ENCODE measurements at places on chromosomes 1 and 21.

GRCh38 chr1:181817091-181817490 lies 244.4 kb downstream of the ZNF648 start:
- DNase-seq = no peak

GRCh38 chr1:2044510-2045319 lies 5.5 kb upstream of the PRKCZ start:
- DNase-seq = peak; percentile 60

DNA sequence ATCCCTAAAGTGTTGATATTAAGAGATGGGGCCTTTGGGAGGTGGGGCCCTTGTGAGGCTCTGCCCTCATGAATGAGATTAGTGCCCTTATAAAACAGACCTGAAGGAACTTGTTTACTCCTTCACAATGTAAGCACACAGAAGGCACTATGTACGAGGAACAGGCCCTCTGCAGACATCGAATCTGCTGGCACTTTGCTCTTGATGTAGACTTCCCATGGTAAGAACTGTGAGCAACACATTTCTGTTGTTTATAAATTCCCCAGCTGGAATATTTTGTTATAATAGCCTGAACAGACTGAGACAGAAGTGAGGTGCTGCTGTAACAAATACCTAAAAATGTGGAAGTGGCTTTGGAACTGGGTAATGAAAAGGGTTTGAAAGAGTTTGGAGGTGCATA lies 193.2 kb downstream of the TGFB2 start:
- no peak for DNase-seq

DNA sequence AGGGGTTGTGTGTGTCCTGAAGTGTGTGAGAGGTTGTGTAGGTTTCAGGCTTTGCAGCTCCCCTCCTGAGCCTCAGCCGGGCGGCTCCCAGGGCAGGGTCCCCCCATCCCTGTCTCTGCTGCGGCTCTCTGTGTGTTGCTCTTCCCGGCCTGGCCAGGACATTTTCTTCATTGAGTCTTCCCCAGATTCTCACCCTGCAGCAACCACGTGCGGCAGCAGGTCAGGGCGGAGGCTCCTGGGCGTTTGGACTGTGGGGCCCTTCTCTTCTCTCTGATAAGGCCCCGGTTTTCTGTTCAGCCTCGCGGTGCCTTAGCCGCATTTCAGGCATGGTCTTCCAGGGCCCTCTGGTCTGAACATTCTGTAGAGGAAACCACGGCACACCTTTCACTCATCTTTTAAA lies 1.8 kb upstream of the TCP10L start:
- DNase-seq = no peak

- DNase-seq = no peak
Observed at GRCh38 chr1:36408479-36408878, 10.8 kb upstream of the LSM10 start.

DNA sequence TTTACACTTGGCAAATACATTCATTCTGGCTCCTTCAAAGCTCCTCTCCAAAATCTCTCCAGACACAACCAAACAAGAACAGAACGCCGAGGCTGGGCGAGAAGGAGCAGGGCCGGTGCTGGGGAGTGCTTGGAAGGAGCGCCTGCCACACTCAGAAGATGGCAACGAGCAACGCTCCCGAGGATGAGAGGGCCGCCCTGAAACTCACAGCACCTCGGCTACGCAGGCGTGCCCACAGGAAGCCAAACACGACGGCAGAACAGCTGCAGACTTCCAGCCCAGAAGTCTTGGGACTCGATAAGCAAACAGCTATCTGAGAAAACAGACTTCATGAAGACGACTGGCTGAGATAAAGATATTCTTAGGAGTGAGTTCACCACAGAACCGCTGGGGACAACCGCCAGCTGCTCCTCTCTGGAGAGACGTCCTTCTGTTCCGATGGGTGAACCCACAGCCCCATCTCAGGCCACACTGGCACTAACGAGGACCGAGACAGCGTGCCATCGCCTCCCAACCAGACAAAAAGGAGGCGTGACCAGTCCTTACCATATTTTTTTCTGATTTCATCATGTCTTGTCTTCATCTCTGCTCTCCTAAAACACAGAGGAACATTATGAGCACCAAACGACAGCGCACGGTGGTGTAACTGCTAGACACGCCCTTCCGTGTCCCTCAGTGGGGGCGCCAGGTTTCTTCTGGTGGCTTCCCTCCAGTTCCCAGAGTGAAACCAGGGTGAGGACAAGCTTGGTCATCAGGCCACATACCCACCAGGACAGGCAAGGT lies 18.6 kb downstream of the PTTG1IP start:
- DNase-seq = peak; percentile 95

- no peak for DNase-seq
Observed at GRCh38 chr1:3417934-3418333, 36.5 kb upstream of the ARHGEF16 start.

DNA sequence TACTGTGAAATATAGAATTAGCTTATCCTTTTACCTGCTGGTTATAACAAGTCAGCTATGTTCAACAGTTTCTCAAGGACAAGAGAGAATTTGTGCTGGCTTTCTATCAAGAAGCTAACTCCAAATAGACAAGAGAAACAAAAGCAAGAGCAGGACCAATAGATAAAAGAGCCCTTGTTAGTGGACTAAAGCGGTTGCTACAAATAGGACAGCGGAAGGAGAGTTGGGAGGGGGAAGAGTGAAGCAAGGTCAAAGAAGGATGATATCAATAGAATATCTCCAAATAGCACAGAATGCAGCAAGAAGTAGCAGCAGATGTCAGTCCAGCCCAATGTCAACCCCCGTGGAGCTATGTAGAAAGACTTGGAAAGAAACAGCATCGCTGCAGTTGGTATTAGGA lies 53.0 kb upstream of the AKT3 start:
- no peak for DNase-seq

GRCh38 chr1:89629146-89629545 lies 3.8 kb upstream of the LRRC8C start:
- no peak for DNase-seq

DNA sequence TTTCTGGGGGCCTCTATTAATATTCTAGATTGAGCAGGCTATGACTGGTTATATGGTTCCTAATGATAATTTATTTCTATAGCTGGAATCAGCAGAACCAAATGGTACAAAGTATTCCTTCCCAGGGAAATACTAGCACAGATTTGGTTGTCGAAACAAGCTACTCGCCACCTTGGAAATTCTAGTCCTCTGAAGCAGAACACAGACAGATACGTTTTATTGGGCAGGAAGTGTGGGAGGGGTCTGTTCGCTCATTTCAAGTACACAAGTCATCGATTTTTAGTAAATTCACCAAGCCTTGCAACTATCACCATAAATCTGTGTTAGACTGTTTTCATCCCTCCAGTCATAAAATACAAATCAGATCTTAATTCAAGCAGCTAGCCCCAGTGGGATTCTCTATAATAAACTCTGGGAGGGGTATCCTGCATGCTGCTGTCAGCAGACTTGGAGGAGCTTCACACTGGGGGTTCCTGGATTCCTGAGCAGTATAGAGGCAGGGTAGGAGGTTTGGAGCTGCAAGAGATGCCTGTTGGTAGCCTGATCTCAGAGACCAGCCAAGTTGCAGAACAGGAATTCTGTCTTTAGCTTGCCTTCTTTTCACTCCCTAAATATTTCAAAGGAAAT lies 9.8 kb upstream of the GPR137B start:
- DNase-seq = no peak

DNA sequence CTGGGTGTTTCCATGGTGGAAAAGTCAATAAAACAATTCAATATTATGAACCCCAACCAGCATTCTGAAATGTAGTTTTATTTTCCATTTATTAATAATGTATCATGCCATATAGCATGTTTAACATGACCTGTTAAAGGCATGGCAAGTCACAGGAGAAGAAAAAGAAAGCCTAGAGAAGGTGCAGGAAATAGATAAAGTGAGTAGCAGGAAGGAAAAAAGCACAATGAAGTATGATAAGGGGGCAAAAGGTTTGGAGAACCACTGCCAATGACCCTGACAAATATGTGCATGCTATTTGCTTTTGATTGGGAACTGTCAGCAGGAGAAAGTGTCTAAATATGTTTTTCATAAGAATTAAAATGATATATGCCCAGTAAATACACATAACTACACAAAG lies 85.6 kb downstream of the HMCN1 start:
- DNase-seq = no peak

DNA sequence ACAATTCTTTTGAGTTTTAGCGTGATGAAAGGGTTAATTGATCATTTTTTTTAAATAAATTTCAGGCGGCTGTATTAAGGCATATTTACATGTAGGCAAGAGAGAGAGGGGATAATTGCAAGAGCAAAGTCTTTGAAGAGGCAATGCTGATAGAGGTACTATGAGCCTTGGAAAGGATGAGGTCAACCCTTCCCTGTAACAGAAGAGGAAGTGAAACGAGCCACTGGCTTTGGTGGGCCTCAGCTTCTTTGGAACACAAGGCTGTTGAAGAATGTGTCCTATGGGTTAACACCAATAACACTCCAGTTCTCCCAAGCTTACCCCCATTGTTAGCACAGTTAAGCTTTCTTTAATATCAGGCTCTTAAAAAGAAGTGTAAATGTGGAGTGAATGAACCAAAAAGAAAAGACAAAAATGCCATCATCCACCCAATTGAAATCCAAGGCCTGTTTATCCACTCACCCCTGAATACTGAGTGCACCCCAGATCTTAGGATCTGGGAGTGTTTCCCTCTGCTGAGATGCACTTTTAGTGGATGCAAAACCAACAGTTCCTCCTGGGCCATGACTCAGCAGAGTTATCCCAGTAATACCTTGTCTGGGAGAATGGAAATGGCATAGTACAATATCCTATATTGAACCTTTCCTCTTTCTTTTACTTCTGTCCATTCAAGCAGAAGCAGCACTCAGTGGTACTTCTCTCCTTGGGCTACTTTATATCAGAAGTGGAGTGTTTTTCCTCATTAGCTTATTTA lies 216.4 kb downstream of the SLC44A5 start:
- DNase-seq = no peak

DNA sequence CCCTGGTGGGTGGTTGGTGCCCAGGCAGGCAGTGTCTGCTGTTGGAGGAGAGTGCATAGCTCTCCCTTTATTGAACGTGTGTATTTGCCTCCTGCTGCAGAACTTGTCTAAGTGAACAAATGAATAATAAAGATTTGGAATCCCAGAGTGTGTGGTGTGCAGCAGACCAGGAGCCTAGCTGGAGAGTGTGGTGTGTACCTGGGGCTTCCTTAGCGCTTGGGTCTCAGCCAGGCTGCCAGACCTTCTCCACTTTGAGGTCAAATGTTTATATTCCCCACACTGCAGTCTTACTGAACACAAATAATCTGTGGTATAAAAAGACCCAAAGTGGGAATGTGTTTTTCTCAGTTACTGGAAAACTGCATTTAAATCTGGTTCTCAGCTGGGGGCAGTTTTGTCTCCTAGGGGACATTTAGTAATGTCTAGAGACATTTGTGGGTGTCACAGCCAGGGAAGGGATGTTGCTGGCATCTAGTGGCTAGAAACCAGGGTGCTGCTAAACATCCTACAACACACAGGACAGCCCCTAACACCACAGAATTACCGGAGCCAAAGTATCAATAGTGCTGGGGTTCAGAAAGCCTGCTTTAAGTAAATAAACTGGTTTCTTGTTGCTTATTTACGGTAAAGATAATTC lies 23.6 kb downstream of the SLC37A1 start:
- no peak for DNase-seq

- DNase-seq = no peak
Observed at GRCh38 chr21:29434081-29434480, 135.4 kb downstream of the BACH1 start.

DNA sequence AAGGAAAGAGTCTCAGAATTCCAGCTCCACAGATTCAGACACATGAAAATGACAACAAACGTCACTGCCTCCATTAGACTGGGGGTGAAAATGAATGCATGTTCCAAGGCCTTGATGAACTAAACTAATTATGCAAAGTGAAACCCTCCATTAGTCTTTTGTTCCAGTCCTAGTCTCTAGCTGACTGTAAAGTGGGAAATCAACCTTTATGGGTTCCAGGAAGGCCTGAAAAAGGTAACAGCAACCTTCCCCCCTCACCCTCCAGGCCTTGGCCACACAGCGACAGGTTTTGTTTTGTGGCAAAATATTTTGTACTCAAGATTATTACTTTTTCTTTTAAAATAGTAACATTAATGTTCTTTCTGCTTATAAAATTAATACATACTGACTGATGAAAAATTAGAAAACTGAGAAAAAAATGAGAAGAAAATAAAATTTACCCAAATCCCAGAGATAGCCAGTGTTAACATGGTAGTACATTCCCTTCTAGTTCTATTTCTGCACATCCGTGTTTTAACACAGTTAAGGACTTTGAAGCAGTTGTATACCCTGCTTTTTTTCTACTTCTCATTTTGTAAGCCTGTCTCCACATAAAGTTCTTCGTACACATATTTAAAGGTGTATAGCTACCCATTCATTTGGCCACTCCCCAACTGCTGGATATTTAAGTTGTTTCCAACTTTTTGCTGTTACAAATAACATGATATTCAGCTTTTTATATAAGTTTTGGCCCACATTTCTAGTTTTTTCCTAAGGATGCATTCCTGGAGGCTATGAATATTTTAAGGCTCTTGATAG lies 60.9 kb downstream of the CD2 start:
- DNase-seq = no peak

- no peak for DNase-seq
Observed at GRCh38 chr1:27049607-27050006, 37.0 kb upstream of the TENT5B start.

GRCh38 chr1:208766832-208767231 lies 522.6 kb upstream of the PLXNA2 start:
- DNase-seq = no peak

DNA sequence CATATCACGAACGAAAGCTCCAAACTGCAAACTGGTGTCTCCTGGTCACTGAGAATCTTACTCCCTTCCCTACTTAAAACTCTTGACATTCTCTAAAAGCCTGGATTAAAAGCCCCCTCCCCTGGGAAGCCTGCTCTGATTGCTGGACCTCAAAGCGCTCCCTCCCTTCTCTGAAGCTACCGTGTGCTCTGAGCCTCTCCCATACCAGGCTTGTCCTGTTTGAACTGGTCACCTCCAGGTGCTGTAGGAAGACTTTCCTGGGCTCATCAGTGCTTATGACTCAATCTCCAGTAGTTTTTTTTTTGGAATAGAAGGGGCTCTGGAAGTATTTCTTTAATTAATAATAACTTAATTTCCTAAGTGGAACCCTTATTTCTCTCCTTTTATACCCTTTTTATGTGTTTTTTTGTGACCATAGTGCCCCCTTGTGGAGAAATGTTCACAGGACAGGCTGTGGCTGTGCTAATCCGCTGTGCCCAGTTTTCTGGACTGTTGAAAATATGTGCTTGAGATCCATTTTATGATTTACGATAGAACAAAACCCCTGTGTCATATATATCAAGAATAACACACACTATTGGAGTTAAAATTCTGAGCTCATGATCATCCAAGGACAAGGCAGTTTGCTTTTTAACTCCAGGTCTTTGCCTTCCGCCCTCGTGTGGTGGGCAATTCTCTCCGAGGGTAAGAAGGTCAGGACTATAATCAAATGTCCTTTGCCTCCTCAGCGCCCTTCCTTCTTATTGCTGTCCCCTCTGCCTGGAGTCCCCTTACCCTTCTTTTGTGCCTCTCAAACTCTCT lies 16.9 kb downstream of the MTARC1 start:
- no peak for DNase-seq

Data from GDM1 (cell line).